ENCODE measurements at places on chromosomes 13 and 19.

DNA sequence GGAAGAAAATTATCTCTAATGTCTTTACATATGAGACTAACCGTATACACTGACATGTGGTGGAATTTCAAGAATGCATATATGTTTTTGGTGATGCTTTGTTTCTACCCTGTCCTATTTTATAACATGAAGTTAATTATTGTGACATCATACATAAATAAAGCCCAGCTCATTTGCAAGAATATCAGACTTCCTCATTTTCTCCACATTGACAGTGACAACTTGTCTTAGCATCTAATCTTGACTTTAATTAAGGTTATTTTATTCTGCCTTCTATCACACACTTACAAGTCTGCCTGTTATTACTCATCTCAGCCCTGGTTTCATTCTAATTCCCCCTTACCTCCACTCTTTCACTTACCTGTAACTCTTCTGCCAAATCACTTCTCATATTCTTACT, 140.6 kb upstream of the STARD13 start:
- H3K4me1 ChIP-seq = no peaks in the 10 kb centered on the region
- no peak overlapping the region for H3K4me3 ChIP-seq
- no peak overlapping the region for H3K27ac ChIP-seq
- DNase-seq = no peak
- H3K36me3 ChIP-seq = no peaks in the 10 kb centered on the region

- H3K36me3 ChIP-seq = no peaks in the 10 kb centered on the region
- H3K27ac ChIP-seq = no peak overlapping the region
- no peaks in the 10 kb centered on the region for H3K4me1 ChIP-seq
- no peaks in the 10 kb centered on the region for H3K27me3 ChIP-seq
- H3K4me3 ChIP-seq = no peak overlapping the region
- DNase-seq = no peak
These were observed 9.2 kb upstream of the ZSCAN1 start for GRCh38 chr19:58024661-58025060.

DNA sequence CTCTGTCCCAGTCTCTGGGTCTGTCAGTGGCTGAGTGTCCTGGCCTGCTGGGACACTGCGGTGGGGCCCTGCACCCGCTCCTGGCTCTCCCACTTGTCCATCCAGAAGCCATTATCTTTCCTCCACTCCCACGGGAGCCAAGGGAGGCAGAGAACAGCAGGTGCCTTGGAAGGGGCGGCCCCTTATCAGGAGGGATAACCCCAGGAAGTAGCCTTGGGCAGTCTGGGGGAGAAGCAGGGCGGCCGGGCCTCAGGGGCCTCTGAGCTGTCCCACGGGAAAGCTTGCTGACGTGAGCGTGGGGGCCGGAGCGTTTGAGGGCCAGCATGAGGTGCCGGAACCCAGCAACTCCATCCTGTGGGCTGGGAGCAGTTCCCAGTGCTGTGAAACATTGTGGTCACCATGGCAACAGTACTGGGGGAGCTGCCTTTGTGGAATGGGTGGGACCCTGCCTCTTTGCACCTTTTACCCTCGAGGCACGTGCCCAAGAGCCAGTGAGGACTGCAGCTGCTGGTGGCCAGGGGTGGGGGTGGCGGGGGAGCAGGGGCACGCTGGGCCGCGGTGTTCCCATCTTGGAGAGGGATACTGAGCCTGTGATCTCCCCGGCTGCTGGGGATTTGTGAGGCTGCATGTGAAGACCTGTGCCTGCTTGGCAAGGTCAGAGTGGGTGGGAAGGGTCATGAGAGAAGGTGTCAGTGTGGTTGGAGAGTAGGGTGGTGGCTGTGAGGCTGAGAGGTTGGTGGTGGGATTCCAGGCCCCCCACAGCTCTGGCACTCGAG, 20.9 kb downstream of the KLHL26 start:
- no peak overlapping the region for H3K27ac ChIP-seq
- H3K36me3 ChIP-seq = peaks cover 11% of the 10 kb centered on the region
- H3K4me3 ChIP-seq = no peak overlapping the region
- H3K4me1 ChIP-seq = peaks cover 7% of the 10 kb centered on the region
- no peak for DNase-seq

DNA sequence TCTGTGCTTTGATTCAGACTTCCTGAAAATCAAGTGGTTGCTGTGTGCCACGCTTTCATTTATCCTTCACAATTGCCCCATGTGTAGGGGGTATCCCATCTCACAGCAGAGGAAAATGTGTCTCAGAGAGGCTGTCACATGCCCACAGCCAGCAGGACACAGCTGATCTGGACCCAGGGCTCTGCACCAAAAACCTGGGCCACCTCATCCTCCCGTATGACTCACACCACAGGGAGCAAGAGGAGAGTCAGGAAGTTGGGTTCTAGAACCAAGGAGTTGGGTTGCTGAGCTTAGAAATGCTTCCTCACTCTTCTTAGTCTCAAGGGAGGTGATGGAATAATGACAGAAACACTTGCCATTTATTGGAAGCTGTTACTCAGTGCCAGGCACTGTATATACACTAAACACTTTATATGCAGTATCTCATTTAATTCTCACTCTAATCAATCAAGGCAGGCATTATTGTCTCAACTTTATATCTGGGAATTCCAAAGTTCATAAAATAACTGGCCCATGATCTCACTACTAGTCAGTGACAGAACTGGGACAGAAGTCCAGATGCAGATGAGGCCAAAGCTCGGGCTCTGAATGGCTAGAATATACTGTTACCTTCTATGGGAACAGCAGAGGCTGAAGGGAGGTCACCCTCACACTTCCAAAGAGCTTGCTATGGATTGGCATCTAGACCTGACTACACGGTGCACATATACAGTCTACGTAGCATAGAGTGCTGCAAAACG, 47.7 kb upstream of the ATP12A start:
- peaks cover 6% of the 10 kb centered on the region for H3K36me3 ChIP-seq
- H3K4me3 ChIP-seq = no peak overlapping the region
- no peak overlapping the region for H3K27ac ChIP-seq
- H3K27me3 ChIP-seq = no peaks in the 10 kb centered on the region

- DNase-seq = peak; percentile 16
- peaks cover 4% of the 10 kb centered on the region for H3K36me3 ChIP-seq
These were observed 46.0 kb downstream of the USP12 start for GRCh38 chr13:27125357-27126282.

DNA sequence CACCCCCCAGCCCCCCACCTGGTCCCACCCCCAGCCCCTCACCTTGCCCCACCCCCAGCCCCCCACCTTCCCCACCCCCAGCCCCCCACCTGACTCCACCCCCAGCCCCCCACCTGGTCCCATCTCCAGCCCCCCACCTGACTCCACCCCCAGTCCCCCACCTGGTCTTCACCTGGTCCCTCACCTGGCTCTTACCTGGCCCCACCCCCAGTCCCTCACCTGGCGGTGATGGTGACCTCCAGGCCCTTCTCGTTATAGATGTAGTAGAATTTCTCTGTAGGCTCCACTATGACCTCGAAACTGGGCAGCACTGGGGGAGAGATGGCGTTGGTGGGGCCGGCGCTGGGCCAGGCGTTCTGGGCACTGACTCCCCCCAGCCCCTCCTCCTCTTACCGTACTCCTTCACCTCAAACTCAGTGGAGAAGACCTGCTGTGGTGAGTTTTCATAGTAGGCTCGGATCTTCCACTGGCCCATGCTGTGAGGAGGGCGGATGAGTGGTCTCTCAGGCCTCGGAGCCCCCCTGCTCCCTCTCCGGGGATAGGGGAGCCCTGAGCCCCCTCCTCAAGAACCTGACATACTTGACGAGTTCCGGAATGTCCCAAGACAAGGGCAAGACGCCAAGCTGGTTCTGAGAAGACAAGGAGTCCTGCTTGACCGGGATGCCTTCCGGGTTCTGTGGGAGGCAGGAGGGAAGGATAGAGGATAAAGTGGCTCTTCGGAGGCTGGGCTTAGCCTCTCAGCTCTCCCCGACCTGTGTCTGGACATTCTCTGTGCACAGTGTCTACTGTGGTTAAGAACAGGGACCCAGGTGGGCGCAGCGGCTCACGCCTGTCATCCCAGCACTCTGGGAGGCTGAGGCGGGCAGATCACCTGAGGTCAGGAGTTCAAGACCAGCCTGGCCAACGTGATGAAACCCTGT, 6.4 kb downstream of the C3 start:
- peaks cover 98% of the 10 kb centered on the region for H3K36me3 ChIP-seq
- H3K4me1 ChIP-seq = peaks cover 41% of the 10 kb centered on the region
- no peak overlapping the region for H3K4me3 ChIP-seq
- no peak overlapping the region for H3K27ac ChIP-seq
- H3K27me3 ChIP-seq = no peaks in the 10 kb centered on the region

GRCh38 chr13:65650321-65650720, 1579.8 kb downstream of the PCDH9 start:
- peaks cover 2% of the 10 kb centered on the region for H3K4me1 ChIP-seq
- no peaks in the 10 kb centered on the region for H3K27me3 ChIP-seq
- H3K27ac ChIP-seq = no peak overlapping the region
- H3K4me3 ChIP-seq = no peak overlapping the region
- H3K36me3 ChIP-seq = no peaks in the 10 kb centered on the region
- DNase-seq = no peak

DNA sequence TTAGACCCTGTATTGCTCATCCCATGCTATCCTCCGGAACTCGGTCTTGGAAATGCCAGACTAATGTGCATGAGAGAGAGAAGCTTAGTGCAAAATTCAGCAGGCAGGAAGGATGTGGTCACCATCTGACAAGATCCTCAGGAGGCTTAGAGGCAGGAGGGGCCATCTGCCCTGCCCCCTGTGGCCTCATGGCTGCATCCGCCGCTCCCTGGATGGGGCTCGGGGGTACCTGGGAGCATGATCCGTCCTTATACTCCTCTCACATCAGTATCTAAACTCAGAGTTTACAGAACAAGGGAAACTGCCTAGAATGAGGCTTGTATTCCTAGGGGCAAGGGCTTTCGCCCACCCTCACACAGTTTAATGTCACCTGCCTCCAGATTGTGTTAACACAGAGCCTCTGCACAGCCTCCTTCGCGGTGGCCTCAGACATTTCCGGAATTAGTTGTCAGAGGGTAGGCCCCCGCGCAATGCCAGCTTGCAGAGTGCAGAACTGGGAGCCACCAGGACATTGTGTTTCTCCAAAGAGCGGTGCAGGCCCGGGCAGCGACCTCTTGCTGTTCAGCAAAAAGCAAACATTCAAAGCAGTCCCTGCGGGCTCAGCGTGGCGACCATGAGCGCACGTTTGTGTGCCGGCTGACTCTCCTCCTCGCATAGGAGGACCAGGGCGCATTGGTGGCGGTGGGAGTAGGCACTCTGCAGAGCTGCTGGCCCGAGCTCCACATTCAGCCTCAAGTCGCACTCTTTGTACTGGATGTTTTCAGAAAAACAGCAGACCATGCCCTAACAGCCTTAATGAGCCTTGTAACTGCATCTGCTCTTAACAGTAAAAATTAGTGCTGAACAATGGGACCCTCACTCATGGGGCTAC, 39.1 kb downstream of the GPR12 start:
- H3K27ac ChIP-seq = no peak overlapping the region
- no peak overlapping the region for H3K4me3 ChIP-seq
- no peak for DNase-seq
- no peaks in the 10 kb centered on the region for H3K36me3 ChIP-seq
- peaks cover 62% of the 10 kb centered on the region for H3K27me3 ChIP-seq
- H3K4me1 ChIP-seq = no peaks in the 10 kb centered on the region

DNA sequence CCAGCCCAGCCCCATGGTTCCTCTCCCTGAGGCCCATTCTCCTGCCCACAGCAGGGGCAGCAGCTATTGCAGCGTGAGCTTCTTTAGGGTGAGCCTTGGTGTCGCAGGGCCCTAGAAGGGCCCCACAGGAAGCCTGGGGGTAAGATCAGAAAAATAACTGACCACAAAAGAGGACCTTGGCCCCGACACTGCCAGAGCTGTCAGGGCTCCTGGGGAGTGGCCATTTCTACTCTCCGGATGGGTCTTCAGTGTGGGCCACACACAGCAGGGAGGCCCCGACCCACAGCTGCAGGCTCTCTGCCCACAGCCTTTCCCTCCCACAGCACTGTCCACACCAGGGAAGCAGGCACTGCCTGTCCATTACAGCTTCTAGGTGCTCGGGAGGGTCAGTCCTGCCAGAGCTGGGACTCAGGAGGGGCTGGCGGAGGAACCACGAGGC, 3.5 kb upstream of the SIGLEC8 start:
- H3K4me1 ChIP-seq = no peaks in the 10 kb centered on the region
- no peak overlapping the region for H3K27ac ChIP-seq
- no peaks in the 10 kb centered on the region for H3K27me3 ChIP-seq
- no peaks in the 10 kb centered on the region for H3K36me3 ChIP-seq
- no peak overlapping the region for H3K4me3 ChIP-seq
- DNase-seq = no peak

- H3K36me3 ChIP-seq = peaks cover 6% of the 10 kb centered on the region
- H3K4me1 ChIP-seq = peaks cover 14% of the 10 kb centered on the region
- H3K27ac ChIP-seq = no peak overlapping the region
- peak; percentile 50 for DNase-seq
These were observed 3.7 kb upstream of the PEX11G start for GRCh38 chr19:7492558-7492957.

- H3K4me3 ChIP-seq = no peak overlapping the region
- no peaks in the 10 kb centered on the region for H3K27me3 ChIP-seq
- no peaks in the 10 kb centered on the region for H3K4me1 ChIP-seq
- no peak for DNase-seq
- peaks cover 5% of the 10 kb centered on the region for H3K36me3 ChIP-seq
- H3K27ac ChIP-seq = no peak overlapping the region
These were observed 38.1 kb downstream of the RUBCNL start for GRCh38 chr13:46348961-46349360.

- no peak overlapping the region for H3K27ac ChIP-seq
- DNase-seq = no peak
- no peaks in the 10 kb centered on the region for H3K27me3 ChIP-seq
- H3K4me1 ChIP-seq = peaks cover 37% of the 10 kb centered on the region
- H3K4me3 ChIP-seq = no peak overlapping the region
These were observed 13.9 kb downstream of the FOXO1 start for GRCh38 chr13:40652588-40652940.

- no peak for DNase-seq
- H3K27ac ChIP-seq = no peak overlapping the region
- H3K4me3 ChIP-seq = no peak overlapping the region
- H3K27me3 ChIP-seq = no peaks in the 10 kb centered on the region
- no peaks in the 10 kb centered on the region for H3K36me3 ChIP-seq
These were observed 765.8 kb downstream of the SLITRK5 start for GRCh38 chr13:88436974-88437373.

DNA sequence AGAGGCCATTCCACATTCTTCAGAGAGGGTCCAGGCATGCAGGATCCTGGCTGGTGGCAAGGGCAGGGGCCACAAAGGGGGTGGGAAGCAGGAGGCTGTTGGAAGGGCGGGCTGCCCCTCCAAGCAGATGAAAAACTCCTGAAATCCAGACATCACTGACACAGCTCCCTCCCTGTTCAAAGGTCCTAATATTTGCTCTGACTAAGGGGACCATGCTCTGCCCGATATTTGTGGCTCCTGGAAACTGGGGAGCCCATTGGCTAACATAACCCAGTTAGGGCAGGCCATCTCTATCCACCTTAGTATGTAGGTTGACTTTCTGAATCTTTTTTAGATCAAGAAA, 3.3 kb upstream of the CDX2 start:
- no peak overlapping the region for H3K4me3 ChIP-seq
- no peaks in the 10 kb centered on the region for H3K4me1 ChIP-seq
- no peak for DNase-seq

- no peak overlapping the region for H3K4me3 ChIP-seq
- H3K27ac ChIP-seq = no peak overlapping the region
- no peaks in the 10 kb centered on the region for H3K27me3 ChIP-seq
- DNase-seq = no peak
These were observed 1.6 kb downstream of the MYH14 start for GRCh38 chr19:50204811-50205675.

All from MCF 10A (cell line).